ENCODE measurements at places on chromosomes 5 and 9. TPM values are rescaled to one million over a fixed set of nuclear protein-coding genes. Genes with fewer than 3 reads are reported as not detected.

- no peak for DNase-seq
Measured at GRCh38 chr5:81533629-81534405, 139.9 kb upstream of the ACOT12 start.

DNA sequence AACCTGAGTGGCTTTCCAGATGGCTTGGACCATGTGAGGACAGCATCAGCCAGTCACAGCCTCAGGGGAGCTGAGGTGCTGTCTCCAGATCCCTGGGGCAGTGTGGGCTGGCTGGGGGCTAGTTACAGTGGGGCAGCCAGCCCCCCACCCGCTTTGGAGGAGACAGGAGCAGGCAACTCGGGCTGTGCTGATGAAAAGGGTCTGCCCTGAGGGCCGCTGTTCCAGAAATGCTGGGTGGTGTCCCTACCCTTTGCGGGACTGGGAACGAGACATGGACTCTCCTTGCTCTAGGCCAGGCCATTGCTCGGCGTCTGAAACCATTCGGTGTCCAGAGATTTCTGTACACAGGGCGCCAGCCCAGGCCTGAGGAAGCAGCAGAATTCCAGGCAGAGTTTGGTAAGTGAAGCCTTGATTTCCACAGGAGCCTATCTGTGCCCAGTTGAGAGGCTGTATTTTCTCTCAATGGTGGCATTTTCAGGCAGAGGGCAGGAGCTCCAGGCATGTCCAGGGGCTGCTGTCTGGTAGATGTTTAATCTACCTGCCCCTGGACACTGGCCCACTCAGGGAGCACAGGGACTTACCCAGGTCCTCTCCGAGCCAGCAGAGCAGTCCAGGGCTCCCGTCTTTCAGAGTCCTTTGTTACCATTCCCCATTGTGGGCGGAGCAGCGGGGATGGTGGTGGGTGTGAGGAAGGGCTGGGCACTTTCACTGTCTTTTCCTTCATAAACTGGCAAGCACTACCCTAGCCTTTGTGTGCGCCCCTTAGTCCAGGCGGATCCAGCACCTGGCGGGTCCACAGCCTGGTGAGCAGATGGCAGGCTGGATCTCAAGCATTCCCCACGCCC is 7.2 kb downstream of the GRHPR start:
- DNase-seq: no peak

The FAM81B gene
- polyA plus RNA-seq: 0.61 TPM

The LAMC3 gene
- 9.1 TPM for polyA plus RNA-seq

The GRXCR2 gene
- polyA plus RNA-seq: not detected

- no peak for DNase-seq
Measured at GRCh38 chr9:14080959-14081542, 232.9 kb downstream of the NFIB start.

DNA sequence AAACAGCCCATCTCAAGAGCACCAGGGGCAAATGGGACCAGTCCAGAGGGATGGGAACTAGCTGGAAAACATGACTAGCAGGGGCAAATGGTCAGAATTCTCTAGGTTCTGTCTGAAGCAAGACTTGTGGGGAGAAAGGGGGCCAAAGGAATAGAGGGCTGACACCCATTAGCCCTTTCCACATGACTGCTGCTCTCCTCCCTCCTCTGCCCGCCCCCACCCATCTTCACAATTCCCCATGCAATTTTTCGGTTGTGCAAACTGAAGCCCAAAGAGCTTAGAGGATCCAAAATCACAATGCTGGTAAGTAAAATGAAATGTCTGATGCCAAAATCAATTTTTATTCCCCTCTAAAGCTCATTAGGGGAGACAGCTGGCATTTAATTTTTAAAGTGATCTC is 207.1 kb downstream of the DCP2 start:
- no peak for DNase-seq

DNA sequence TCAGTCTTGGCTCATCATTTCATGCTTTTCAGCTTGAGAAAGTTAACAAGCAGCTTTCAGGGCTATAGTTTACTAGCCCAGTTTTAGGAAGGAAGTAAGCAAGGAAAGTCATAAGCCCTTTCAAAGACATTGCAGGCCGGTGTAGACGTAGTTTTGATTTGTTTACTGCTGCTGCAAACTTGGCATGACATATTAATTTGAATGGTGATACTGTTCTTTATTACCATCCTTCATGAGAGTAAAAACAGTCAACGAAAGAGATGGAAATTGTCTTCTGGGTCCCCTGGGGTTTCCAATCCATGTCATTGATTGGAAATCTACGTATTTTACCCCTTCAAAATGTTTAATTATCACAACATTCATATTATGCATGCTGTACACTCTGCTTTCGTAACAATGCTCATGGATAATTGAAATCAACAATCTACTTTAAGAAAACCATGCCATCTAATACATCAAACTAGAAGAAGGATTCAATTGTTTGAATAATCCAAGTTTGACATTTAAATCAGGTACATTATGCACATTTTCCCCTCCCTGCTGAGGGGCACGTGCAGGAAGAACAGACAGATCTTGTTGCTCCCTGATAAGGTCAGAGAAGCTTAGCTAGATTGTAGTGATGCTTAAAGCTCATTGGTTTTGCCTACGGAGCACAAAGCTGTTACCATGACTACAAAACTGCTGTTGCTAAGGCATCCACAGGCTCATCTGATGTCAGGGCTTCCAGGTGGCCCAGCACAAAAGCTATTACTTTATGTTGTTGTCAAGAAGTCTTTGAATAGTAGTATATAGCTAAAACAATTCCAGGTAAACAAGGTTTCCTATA is 139.9 kb upstream of the PRLR start:
- no peak for DNase-seq

The DBH gene
- polyA plus RNA-seq: 0.03 TPM

GRCh38 chr5:100424017-100424416 is 111.2 kb upstream of the FAM174A start:
- DNase-seq: no peak

The TEK gene
- polyA plus RNA-seq: 2.8 TPM

The TYRP1 gene
- not detected for polyA plus RNA-seq

DNA sequence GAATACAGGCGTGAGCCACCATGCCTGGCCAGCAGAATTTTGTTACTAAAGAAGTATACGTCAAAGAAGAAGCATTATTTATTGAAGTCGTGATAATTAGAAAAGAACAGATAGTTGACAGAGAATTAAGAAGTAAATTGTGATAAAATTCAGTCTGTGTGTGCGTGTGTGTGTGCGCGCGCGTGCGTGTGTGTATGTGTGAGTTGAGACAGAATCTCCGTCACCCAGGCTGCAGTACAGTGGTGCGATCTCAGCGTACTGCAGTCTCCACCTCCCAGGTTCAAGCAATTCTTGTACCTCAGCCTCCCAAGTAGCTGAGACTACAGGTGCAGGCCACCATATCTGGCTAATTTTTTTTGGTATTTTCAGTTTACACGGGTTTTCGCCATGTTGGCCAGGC is 77.8 kb downstream of the ERBIN start:
- no peak for DNase-seq

- DNase-seq: no peak
Measured at GRCh38 chr5:111668477-111669414, 88.2 kb downstream of the NREP start.

DNA sequence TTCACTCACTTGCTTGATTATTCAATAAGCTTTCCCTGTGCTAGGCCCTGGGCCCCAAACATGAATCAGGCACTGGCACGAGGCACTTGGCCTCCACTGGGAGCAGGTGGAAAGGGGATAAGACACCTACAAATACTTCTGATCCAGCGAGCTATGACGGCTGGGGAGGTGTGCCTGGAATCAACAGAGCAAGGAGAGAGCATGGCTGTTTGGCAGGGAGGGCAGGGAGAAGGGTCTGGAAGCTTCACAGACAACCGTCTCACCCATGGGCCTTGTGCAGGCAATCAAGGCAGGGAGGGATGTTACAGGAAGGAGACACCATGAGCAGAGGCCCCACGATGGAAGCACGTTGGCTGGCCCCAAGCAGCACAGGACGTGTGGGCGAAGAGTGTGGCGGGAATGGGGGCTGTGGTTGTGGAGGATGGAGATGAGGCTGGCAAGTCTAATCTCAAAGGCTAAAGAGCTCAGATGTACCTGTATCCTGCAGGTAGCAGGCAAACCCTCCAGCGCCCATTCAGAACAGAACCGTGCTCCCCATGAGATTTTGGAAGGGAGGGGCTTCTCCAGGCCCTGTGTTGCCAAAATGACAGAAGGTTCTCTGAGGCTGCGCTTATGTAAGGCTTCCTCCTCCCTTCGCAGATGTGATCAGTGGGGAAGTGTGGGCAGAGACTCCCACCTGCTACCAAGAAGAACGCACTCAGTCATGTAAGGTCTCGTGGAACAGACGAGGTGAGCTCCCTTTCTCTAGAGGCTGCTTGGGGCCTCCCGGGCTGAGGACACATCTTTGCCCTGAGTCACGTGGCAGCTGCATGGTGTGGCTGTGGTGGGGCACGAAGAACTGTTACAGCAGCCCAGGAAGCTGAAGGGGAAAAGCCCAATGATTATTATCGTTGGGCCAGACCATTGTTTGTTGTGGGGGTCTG is 189.7 kb downstream of the DAB2IP start:
- peak; percentile 51 for DNase-seq

The ARHGEF39 gene
- 2.9 TPM for polyA plus RNA-seq

- no peak for DNase-seq
Measured at GRCh38 chr5:40518485-40518917, 161.2 kb upstream of the PTGER4 start.

The CLIC3 gene
- 2.9 TPM for polyA plus RNA-seq

The MLANA gene
- polyA plus RNA-seq: not detected

The JMY gene
- polyA plus RNA-seq: 2.5 TPM

GRCh38 chr9:85172001-85172978 is 502.8 kb downstream of the NTRK2 start:
- no peak for DNase-seq

The PLK2 gene
- polyA plus RNA-seq: 70.8 TPM

- no peak for DNase-seq
Measured at GRCh38 chr5:80871541-80871961, 88.6 kb upstream of the RASGRF2 start.

DNA sequence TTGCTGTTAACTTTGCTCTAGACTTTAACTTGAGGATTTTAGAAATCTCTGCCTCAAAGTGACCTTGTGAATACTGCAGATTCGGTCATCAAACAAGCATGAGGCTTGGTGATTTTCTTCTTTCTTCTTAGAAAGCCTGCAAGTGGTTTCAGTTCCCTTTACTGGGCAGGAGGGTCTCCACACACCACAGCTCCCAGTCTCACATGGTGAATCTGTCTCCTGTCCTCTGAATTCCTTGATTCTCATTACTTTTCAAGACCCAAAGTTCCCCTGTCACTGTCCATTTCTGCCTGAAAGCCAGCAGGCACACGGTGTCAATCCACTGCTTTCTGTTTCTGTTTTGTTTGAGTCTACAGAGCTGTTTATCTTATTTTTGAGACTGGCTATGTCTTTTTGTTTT is 14.1 kb downstream of the HSPB3 start:
- no peak for DNase-seq

The SVEP1 gene
- 3.7 TPM for polyA plus RNA-seq

The SLC22A4 gene
- 0.47 TPM for polyA plus RNA-seq

GRCh38 chr5:156893517-156893916 is 43.4 kb downstream of the PPP1R2B start:
- no peak for DNase-seq

- DNase-seq: no peak
Measured at GRCh38 chr5:91111473-91112238, 271.5 kb downstream of the ARRDC3 start.
